Epithelial cell of proximal tubule (primary cell): ENCODE measurements at places on chromosomes 16 and 17. TPM values are rescaled to one million over a fixed set of nuclear protein-coding genes. Genes with fewer than 3 reads are reported as not detected.

DNA sequence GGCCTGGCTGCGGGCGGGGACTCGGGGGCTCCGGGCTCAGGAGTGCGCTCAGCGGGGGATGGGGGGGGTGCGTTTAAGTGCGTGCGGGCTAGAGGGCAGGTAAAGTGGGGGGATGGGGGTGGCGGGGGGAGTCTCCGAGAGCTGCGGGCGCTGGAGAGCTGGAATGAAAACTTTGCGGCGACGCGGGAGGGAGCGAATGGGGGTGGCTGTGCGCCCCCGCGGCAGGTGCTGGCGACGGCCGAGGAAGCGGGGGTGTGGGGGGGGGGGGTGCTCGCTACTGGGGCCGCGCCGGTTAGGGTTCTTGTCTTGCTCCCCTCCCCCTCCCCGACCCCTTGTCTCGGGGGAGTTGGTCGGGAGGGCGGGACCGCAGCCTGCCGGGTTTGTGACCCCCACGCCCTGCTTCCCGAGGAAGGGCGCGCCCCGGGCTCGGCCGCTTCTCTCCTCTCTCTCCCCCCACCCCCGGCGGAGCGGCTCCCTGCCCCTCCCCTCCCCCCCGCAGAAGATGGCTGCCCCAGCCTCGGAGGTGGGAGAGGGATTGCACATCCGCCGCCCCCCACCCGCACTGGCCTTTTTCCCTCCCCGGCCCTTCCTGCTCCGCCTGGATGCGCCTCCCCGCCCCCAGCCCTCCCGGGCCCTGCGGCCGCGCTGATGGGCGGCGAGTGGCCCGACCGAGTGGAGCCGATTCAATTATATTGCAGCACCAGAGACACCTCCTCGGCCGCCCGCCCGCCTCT is 649 bp downstream of the GSE1 start:
- no peak for DNase-seq

DNA sequence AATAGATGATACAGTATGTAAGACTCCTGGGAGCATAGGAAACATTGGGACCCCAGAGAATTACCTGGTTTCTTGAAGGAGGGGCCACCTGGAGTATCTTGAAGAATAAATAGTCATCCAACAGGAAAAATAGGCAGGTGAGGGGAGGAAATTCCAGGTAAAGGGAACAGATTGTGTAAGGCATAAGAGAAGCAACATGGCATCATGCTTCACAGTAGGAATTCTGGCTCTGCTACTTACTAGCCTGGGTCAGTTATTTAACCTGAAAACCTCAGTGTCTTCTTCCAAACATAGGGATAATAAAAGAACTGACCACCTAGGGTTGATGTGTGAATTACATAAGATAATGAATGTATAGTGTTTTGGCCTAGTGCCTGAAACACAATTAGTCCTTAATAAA is 122.1 kb downstream of the CA10 start:
- DNase-seq = no peak

DNA sequence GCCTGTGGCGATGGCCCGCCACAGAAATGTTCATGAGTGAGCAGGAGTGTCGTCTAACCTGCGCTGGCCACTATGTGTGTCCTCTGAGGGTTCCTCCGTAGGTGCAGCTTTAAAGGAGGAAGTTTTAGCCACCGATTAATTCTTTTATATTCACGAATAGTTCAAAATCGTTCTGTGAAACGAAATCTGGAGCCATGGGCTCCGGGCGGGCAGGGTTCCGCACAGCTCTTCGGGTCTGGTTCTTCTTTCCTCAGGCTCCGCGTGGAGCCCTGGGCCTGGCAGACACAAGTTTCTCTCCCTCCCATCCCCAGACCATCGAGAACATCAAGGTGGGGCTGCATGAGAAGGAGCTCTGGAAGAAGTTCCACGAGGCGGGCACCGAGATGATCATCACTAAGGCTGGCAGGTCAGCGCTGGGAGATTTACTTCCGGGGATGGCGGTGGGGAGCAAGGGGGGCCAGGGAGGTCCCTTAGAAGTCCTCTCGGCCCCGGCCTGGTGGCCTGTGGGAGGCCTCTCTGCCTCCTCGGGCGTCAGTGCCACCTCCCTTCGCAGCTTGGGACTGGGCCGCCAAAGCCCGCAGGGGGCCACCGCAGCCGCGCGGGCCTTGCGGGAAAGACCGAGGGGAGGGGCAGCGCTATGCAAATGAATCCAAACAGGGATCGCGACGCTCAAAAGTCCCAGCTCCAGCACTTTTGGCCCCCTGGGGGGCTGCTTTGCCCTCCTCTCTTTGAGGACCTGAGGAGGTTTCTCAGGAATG is 5.2 kb downstream of the TBX4 start:
- DNase-seq = no peak

GRCh38 chr17:32503251-32504165 is 16.7 kb downstream of the CDK5R1 start:
- no peak for DNase-seq

DNA sequence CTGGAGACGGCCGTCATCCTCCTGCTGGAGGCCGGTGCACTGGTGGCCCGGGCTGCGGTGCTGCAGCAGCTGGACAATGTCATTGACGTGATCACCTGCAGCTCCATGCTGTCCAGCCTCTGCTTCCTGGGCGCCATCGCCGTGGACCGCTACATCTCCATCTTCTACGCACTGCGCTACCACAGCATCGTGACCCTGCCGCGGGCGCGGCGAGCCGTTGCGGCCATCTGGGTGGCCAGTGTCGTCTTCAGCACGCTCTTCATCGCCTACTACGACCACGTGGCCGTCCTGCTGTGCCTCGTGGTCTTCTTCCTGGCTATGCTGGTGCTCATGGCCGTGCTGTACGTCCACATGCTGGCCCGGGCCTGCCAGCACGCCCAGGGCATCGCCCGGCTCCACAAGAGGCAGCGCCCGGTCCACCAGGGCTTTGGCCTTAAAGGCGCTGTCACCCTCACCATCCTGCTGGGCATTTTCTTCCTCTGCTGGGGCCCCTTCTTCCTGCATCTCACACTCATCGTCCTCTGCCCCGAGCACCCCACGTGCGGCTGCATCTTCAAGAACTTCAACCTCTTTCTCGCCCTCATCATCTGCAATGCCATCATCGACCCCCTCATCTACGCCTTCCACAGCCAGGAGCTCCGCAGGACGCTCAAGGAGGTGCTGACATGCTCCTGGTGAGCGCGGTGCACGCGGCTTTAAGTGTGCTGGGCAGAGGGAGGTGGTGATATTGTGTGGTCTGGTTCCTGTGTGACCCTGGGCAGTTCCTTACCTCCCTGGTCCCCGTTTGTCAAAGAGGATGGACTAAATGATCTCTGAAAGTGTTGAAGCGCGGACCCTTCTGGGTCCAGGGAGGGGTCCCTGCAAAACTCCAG is 1.1 kb downstream of the MC1R start:
- DNase-seq = no peak

- DNase-seq = no peak
Measured at GRCh38 chr17:35665662-35666061, 65.8 kb upstream of the RASL10B start.

GRCh38 chr16:11456741-11457140 is 111.5 kb downstream of the RMI2 start:
- no peak for DNase-seq

DNA sequence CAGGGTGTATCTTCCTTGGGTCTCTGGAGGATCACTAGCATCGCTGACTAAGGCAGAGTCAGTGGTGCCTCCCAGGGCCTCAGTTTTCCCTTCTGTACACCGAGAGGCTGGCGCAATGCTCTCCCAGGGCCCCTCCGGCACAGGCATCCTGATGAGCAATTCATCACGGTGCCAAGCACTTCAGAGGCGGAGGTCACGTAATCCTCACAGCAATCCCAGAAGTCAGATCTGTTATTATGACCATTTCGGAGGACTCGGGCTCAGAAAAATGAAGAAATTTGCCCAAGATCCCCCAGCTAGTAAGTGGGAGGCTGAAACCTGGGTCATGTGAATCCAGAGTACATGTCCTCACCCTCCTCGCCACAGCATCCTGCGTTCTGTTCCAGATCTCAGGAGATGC is 46.5 kb downstream of the AIPL1 start:
- DNase-seq = no peak

- no peak for DNase-seq
Measured at GRCh38 chr17:65966072-65966695, 225.7 kb downstream of the CEP112 start.

- no peak for DNase-seq
Measured at GRCh38 chr16:54957403-54958166, 26.9 kb downstream of the IRX5 start.

- DNase-seq = no peak
Measured at GRCh38 chr17:57604771-57605674, 140.1 kb downstream of the CCDC182 start.

DNA sequence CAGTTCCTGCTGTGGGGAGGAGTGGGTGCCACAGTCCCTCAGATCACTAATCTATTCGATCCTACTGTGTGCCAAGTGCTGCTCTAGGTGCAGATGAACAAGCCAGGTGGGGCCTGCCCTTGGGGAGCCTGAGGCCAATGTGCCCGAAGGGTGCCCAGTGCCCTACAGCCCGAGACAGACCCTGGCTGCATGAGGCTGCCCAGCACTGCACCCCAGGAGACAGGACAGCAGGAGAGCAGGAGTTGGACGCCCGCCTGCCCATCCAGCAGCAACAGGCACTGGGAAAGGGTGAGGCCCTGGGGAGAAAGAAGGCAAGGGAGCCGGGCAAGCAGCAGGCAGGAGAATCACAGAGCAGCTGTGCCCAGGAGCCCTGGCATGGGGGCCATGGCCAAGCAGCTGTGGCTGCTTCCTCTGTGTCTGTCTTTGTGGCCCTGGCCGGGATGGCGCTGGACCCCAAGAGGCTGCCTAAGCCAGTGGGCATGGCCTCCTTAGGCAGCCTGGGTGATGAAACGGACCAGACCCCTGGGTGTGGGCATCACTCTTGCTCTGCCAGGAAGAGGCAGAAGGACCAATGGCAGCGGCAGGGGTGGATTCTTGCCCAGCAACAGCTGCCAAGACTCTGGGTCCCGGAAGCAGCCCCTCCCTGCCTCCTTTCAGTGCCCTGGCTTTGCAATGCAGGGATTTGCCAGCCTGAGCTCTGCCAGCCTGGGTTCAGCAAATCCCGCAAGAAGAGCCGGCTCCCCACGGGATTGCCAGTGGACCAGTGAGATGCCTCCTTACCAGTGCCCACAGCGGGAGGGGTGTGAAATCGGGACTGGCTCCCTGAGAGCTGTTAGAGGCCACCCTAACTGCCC is 179.6 kb upstream of the TNRC6C start:
- DNase-seq = no peak

- no peak for DNase-seq
Measured at GRCh38 chr17:173166-173911, 8.1 kb downstream of the DOC2B start.

DNA sequence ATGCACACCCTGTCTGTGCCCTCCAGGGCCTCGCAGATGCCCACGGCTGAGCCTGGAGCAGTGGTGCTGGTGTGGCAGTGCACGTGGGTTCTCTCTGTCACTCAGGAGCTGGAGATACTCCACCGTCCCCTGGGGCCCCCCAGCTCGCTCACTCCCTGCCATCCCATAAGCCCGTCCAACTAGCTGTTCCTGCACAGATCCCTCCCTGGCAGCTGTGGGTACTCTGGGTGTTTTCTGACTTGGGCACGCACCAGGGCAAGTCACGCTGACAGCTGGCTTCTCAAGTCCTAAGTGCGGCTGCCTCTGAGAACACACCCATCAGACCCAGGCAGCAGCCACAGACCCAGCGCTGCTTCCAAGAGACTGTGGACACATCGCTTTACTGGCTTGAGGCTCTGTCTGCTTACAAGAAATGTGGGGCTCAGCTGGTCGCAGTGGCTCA is 25.4 kb upstream of the ITGB4 start:
- DNase-seq = no peak

DNA sequence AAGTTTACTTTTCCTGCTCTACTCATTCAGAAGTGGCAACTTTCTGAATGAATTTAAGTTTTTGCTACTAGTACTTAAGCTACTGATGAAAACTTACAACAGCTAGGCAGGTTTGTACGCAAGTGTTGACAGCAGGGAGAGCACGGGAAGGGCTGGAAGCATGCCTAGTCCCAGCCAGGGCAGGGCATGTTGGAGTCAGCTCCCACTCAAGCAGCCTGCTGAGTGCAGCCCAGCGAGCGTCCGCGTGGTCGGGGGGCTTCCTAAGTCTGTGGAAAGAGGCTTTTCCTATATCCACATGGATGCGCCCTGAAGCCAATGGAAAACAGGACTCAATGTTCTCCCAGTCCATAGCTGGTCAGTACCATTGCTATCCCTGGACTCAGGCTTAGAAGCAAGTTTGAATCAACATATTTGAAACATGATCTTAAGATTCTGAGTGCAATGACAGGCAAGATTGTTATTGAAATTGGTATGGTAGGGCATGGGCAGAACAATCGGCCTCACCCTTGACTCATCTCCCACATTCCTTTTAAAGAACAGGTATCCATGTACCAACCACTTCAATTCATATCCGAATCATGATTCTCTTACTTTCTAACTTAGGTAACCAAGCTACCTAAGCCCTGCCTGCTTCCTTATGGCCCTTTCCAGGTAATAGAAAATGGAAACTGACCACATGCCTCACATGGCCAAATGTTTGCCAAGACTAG is 22.5 kb downstream of the CYB5D2 start:
- no peak for DNase-seq

COPZ2 gene
- total RNA-seq = 2.6 and 8.0 TPM in 2 replicates

C16orf96 gene
- not detected in 2 replicates for total RNA-seq

- no peak for DNase-seq
Measured at GRCh38 chr16:51900221-51900780, 646.6 kb downstream of the TOX3 start.

GRCh38 chr17:65057531-65058090 is 1.1 kb upstream of the GNA13 start:
- DNase-seq = peak; percentile 94

GRCh38 chr16:52398491-52398960 is 148.4 kb downstream of the TOX3 start:
- DNase-seq = no peak

- no peak for DNase-seq
Measured at GRCh38 chr16:56370185-56370874, 55.0 kb downstream of the AMFR start.

- no peak for DNase-seq
Measured at GRCh38 chr17:55582897-55583296, 71.6 kb upstream of the SMIM36 start.

GRCh38 chr16:3655030-3655395 is 522 bp downstream of the DNASE1 start:
- no peak for DNase-seq

KRTAP29-1 gene
- not detected in 2 replicates for total RNA-seq

DNA sequence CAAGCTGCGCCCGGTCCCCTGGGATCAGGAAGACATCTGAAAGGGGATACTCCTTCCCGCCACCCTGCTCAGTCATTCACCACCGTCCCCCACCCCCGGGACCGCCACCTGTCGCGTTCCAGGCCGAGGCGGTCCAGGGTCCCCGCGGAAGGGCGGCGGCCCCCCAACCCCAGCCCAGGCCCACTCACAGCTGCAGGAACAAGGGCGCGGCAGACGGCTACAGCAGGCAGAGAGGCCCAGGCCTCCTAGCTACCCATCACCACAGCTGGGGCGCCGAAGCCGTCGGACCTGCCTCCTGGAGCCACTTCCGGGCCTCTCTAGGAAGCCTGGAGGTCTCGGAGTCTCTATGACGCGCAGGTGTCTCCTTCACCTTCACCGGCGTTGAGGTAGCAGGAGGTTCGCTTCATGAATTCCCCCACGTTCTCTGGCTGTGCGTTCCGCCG is at the start of gene SDR42E1:
SDR42E1 (minus strand) TSS at position 272 of the 443 bp plus-strand sequence. CDS start 10,612 bp downstream, outside the sequence.
- DNase-seq = no peak

- no peak for DNase-seq
Measured at GRCh38 chr17:81961087-81961511, at the start of gene NOTUM. NOTUM (minus strand) TSS chr17:81961187; CDS start chr17:81960909, 278 bp downstream.
